GM04504 (cell line): ENCODE measurements at places on chromosomes 13 and 19.

DNA sequence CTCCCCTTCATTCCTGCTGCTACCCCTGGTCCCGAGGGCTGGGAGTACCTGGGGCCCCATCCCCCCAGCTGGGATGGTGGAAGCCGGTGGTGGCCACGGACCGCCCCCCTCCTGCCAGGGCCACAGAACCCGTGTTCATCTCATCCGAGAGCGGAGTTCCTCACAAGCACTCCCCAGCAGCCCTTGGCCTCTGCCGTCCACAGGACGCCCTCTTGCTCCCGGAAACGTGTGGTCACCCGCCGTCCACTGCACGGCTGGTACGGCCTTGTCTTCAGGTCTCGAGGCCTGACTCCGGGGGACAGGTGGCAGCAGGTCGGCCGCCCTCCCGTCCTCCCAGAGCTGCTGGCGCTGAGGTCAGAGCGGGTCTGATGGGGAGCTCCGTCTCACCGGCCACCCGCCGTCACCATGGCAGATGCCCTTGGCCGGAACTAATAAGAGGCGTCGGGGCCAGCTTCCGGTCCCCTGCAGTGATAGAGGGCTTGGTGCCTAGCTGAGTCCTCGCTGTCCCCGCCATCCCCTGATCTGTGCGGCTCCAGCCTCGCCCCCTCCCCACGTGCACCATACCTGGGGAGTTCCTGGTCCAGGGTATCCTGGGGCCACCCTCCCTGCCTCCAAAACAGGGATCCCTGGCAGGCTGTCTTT lies 16.5 kb upstream of the CSNK1G2 start:
- DNase-seq, result no peak

DNA sequence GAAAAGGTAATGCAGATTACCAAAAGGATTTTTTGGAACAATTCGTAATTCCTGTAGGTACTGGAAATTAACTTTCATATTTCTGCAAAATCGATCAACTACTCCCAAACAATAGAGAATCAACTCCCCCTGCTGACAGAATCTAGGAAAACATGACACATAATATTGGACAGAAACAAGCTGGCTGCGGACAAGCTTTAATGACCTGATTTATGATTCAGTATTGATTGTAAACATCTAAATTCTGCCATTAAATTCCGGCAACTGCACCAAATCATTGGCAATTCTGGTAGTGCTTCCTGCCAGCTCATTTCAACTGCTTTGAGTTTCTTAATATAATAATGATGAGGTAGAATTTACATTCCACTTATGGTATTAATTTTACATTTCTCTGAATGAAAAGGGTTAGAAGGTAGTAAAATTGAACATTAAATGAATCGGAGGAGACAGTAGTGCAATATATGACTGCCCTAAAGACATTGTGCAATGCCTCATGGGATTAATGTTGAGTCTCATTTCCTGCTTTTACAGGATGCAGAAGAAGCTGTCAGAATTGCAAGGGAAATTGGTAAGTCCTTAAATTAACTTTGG lies 146.5 kb downstream of the PCCA start:
- DNase-seq, result no peak

DNA sequence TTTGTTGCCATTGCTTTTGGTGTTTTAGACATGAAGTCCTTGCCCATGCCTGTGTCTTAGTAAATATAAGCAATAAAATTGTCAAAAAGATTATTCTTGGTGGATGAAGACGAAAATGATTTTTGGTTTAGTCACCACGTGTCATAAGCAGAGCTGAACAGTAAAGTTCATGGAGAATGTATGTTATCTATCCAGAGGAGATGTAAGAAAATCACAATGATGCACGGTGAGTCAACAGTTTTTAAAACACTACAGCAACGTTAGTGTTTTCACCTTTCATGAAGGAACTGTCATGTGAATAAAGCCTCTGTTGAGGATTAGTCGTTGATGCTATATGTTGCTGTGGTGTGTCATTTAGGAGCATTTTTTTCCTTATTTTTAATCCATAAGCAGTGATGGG lies 137.6 kb downstream of the GPC6 start:
- no peak for DNase-seq

DNA sequence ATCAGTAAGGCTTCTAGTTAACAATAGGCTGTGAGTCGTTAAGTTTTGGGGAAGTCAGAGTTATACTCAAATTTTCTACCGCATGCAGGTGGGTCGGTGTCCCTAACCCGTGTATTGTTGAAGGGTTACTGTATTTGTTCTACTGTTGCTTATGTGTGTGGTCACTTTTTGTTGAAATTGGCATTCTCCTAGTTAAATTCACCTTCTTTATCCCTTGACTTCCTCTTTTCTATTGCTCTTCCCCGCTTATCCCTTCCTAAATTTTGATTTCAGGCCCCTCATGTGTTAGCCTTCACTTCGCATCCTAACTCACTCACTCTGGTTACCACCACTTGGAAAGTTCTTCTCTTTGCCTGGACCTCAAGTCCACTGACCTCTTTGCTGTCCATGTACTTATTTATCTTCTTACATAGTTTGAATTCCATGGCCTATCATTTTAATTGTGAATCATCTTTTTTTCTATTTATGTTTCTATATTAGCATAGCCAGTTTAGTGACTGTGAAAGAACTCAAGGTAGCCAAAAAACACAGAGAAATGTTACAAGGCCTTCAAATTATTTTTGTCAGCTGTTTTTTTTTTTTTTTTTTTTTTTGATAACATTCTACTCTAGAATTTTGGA lies 52.9 kb downstream of the NDFIP2 start:
- DNase-seq, result no peak

- no peak for DNase-seq
Measured at GRCh38 chr19:7988307-7988706, 17.1 kb downstream of the ELAVL1 start.

- DNase-seq, result peak; percentile 21
Measured at GRCh38 chr19:9586764-9587163, 2.5 kb upstream of the ZNF121 start.

GRCh38 chr19:16184665-16185122 lies 516 bp upstream of the FAM32A start:
- no peak for DNase-seq

GRCh38 chr13:40618581-40619478 lies 47.6 kb downstream of the FOXO1 start:
- no peak for DNase-seq

DNA sequence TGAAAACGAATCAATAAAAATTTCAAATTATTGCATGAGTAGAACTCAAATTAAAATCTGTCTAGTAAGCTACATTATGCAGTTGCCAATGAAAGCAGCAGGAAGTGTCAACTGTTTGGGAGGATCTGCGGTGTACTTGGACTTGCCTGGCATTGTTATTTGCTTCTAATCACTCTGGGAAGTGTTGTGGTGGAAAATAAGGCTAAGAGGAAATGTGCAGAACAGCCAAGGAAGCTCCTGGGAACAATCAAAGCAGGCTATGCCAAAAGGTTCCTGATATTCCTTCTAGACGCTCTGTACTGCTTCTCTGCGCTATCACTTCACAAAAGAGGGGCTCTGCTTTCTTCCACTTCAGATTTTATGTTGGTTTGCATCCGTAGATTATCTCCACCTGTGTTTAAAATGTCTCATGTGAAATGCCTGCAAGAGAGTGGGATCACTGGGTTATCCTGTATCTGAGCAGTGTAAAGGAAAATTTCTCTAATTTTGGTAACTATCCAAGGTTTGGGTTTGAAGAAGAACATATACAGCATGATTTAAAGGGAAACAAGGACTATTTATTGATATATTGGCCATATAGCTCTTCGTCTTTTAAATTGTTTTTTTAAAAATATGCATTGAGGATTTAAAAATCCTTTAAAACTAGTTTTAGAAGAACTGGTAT lies 182.7 kb upstream of the CSNK1A1L start:
- no peak for DNase-seq

- no peak for DNase-seq
Measured at GRCh38 chr13:73810647-73811046, 323.6 kb downstream of the KLF12 start.

GRCh38 chr13:113110852-113111315 lies 5.3 kb downstream of the F7 start:
- DNase-seq, result no peak

- no peak for DNase-seq
Measured at GRCh38 chr13:101120007-101120406, 296.3 kb downstream of the NALCN start.

- no peak for DNase-seq
Measured at GRCh38 chr13:46229251-46229650, 17.5 kb downstream of the LRRC63 start.

GRCh38 chr13:36282821-36283432 lies 14.7 kb downstream of the CCDC169 start:
- no peak for DNase-seq

DNA sequence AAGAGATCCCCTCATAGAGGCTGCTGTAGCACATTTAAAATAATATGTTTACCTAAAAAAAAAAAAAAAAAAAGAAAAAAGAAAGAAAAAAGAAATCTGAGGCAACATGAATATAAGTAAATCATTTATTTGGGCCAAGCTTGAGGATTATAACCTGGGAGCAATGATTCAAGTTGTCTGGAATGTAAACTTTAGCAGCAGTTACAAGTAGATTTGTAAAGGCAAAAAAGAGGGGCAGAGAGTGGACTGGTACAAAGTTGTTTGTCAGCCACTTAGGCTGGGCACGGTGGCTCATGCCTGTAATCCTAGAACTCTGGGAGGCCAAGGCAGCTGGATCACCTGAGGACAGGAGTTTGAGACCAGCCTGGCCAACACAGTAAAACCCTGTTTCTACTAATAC lies 11.3 kb downstream of the ZNF43 start:
- DNase-seq, result no peak

DNA sequence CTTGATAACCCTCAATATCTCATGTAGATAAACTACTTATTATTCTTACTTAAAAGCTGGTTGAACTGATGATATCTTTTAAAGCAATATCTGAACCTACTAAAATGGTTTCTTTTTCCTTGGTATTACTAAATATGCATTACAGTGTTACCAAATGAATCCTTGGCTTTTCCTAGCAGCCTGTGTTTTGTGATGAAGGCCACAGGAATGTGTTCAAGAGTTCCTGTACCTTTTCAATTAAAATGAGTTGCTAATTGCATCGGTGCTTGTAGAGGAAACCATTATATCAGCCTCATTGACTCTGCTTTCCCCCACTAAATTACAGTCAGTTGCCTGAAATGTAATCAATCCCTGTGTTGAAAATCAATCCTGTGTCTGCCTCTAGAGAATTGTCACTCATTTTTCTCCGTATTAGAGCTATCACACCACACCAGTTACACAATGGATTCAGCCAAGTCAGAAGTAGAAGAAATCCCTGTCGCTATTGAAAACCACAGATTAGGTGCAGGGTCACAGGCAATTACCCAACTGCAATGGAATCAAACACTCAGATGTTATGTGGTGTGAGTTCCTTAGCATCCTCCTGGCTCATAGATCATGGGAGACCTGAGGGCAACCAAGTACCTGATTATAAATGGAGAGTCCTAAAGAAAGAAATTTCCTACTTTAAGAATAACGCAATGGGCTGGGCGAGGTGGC lies 13.3 kb downstream of the FAM216B start:
- no peak for DNase-seq

GRCh38 chr13:42600943-42601342 lies 27.0 kb downstream of the TNFSF11 start:
- DNase-seq, result no peak

DNA sequence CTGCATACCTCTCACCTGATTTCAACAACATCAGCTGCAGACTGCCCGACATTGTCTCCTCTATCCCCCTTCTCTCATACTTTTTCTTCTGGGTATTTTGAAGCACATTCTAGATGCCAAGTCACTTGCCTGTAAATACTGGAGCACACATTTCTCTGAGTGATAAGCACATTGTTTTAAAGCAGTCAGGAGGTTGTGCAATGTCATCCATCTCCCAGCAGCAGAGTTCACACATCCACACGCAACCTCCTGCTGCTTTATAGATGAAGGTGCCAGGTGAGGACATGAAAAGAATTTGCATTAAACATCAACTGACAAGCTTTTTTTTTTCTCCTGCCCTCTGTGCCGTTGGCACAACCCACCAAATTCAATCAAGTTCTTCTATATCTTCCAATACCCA lies 5.5 kb downstream of the UPK1A start:
- no peak for DNase-seq

GRCh38 chr13:20997301-20998161 lies 63.9 kb downstream of the LATS2 start:
- DNase-seq, result peak; percentile 95

DNA sequence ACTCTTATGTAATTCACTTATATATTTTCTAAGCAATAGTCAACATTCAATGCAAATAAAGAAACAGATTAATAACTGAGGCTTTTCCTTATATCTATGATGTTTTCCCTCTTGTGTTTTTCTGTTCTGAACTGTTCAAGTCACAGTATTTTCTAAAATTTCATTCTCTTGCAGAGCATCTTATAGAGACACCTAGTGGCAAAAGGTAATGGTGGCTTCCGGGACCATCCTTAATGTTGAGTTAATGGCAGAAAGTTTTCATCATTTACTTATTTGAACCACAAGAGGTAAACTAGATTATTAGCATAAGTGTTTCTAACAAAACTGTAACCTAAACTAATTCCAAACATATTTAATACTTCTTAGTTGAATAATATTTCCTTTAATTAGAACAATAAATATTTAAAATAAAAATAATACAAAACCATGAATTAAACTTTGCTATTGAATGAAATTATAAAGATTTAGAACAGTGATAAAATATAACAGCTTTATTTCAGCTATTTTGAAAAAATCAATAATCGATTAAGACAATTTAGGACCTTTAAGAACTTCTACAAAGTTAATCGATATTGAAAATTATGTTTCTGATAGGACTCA lies 1.7 kb upstream of the SLITRK5 start:
- no peak for DNase-seq

- no peak for DNase-seq
Measured at GRCh38 chr19:2902590-2903218, 2.0 kb downstream of the ZNF57 start.

DNA sequence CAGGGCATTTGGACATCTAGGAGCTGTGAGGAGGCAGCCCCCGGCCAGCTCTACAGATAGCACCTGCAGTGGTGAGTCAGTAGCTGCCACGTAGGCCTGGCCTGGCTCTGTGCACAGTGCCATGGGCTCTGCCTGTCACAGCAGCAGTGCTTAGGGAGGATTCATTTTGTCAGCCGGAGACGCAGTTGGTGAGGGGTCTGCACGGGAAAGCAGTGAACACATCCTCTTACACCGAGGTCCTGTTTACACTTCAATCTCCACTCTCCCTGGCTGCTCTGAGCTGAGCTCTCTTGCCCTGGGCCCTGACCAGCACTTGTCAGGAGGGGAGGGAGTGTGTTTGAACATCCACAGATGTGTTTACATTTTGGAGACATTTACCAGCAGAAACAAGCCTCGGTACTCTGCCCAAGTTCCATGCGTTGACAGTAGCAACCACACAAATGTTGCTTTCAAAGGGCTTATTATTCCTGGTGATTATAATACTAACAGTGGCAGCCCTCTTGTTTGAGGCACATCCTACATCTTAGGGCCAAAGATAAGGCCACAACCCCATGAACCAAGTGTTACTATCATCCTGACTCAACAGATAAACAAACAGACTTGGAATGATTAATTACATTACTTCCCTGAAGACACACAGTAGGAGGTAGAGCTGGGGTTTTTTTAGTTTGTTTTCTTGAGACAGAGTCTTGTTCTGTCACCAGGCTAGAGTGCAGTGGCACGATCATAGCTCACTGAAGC lies 148.9 kb downstream of the USP12 start:
- peak; percentile 19 for DNase-seq

- peak; percentile 97 for DNase-seq
Measured at GRCh38 chr19:8367327-8368001, 3.5 kb downstream of the ANGPTL4 start.
